ENCODE measurements at places on chromosomes 7 and 10.

DNA sequence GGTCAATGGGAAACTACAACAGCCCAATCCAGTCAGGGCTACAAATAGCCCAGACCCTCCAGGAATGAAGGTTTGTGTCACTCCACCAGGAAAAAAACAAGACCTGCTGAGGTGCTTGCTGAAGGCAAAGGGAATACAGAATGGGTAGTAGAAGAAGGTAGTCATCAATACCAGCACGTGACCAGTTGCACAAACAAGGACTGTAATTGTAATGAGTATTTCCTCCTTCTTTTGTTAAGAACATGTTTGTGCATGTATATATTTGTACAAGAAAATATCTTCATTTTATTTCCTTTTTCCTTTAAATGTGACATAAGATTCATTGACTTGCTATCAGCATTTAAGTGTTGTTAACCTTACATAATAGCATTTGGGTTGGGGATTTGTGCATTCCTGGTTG lies 229.3 kb downstream of the IMMP2L start:
- no peak for DNase-seq

DNA sequence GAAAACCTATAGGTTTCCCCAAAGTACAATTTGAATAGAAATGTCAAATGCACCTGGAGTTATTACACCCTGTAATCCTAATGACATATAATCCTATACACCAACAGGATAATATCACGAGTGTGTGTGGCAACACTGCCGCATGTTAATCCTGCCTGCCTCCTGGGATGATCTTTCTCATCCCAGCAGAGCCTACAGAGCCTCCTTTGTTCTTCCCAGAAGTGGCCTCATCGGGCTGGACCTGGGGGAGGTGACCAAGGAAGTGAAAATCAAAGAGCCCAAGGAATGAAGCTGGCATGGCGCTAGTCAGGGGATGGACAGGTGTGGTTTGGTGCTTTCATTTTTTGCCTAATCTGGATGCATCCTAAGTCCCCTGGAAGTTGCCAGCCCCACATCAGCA lies 29.5 kb upstream of the LEP start:
- no peak for DNase-seq

GRCh38 chr7:112192236-112193154 lies 13.7 kb downstream of the DOCK4 start:
- DNase-seq, result peak; percentile 86

GRCh38 chr10:34520084-34520483 lies 295.0 kb downstream of the PARD3 start:
- DNase-seq, result no peak

GRCh38 chr10:44696496-44696895 lies 214.6 kb upstream of the TMEM72 start:
- no peak for DNase-seq

GRCh38 chr7:44519546-44519945 lies 21.6 kb downstream of the NPC1L1 start:
- no peak for DNase-seq

GRCh38 chr7:20107582-20107981 lies 109.6 kb downstream of the MACC1 start:
- DNase-seq, result no peak

DNA sequence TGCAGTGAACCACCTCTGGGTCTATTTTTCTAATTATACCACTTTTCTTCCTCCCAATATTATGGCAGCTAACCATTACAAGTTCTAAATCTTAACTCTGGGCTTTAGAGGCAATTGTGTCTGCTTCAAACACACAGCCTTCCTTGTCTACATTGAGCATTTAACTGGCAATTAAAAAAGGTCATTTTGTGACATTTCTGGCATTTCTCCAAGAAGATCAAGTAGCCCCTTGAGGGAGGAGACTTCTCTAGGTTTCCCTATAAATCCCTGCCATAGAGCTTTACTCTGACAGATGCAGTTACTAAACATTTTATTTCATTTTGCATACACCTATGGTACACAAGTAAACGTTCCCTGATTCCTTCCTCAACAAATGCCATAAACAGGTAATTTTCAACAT lies 33.4 kb upstream of the FAM133B start:
- DNase-seq, result no peak

DNA sequence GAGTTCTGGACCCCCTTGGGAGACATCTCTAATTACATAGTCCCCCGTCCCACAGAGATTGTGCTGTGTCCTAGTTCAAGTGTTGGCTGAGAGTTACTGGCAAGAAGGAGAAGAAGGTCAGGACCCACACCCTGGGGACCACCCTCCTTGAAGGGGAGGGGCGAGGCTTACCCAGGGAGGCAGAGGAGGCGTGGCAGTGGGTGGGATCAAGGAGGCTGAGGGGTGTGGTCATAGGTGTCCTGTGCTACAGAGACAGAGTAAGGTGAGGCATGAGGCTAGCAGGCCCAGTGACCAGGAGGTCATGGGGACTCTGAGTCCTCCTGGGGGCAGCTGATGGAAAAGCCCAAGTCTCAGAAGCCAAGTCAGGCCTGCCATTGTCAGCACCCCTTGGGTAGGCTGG lies 29.4 kb upstream of the ADCYAP1R1 start:
- no peak for DNase-seq

DNA sequence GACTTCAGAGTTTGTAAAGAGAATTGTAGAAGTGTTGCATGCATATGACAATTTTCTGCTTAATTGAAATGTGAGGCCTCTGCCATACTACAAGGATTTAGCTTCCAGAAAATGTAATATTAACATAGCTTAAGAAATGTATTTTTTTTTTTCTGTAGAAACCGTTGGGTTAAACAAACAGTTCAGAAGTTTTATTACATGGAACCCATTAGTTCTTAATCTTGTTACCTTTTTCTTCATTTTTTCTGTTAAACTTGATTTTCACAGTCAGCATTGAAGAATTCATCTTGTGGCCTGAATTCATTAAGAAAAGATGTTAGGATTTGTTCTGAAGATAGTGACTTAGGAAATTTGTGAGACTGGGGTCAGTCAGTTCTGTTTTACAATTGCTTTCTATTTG lies 4.9 kb downstream of the PTEN start:
- DNase-seq, result no peak

DNA sequence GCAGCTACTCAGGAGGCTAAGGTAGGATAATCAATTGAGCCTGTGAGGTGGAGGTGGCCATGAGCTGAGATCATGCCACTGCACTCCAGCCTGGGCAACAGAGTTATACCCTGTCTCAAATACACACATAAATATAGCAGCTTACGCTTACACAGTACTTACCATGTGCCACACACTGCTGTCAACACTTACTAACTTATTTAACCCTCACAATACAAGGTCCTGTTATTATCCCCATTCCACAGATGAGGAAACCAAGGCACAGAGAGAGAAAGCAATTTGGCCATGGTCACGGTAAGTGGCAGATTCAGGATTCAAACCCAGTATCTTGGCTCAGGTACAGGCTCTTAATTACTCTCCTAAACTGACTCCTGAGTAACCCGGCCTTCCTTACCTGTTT lies 19.1 kb downstream of the DLG5 start:
- DNase-seq, result no peak

- no peak for DNase-seq
These were observed 5.2 kb upstream of the IGF2BP3 start for GRCh38 chr7:23475576-23475839.

DNA sequence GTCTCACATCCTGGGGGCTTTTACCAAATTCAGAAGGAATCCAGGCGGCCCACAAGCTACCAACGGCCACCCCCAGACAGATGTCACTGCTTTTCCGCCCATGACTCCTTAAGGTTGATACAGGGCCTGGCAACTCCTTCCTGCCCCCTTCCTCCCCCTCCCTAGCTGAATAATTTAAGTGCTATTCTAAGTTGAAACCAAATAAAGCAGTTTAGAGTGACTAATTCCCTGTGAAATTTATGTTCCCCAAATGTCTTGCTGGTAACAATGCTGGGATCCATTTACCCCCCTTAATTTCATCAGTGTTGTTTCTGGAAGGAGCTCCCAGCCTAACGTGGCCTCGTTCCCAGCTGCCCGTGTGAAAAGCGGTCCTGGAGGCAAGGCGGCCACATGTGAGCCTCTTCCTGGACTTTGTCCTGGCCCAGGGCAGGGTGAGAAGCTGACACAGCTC lies 109.6 kb downstream of the TMEM130 start:
- DNase-seq, result peak; percentile 37

DNA sequence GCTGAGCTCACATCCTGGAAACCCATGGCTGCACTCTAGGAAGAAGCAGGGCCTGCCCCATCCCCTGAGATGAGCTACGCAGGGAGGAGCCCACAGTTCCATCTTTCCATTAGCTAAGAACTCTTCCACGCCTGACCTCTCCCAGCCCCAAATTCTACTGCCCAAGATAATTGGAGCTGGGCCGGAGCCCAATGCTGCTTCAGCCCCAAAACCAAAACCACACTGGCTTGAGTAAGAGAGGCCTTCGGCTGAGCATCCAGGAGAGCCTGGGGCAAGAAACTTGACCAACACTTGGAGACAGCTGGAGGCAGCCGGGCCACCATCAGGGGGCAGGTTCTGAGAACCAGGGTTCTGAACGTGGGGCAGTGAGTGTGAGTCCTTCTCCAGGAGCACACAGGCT lies 116.1 kb upstream of the ZMIZ1 start:
- DNase-seq, result no peak

DNA sequence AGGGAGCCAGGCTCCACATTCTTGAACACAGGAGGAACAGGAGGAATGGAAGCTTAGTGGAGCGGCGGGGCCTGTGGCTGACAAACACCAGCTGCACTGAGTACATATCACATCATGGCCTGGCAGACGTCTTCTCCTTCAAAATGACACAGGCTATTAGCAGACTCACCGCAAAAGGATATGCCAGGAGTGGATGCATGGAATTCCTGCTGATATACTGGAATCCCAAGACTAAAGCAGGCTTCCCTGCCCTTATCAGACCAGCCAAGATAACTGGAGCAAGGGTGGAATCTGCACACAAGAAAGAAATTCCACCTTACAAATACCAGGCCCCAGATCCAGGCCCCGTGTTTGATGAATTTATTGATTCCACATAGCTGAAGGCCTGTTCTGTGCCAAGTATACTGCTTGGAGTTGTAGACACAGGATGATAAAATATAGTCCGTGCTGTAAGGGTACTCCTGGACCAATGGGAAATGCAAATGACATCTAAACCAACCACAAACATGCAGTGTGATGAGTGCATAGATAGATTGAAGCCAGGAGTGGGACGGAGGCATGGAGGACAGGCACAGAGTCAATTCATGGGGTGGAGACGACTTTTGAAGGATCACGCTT lies 480.5 kb upstream of the ZMIZ1 start:
- DNase-seq, result no peak

DNA sequence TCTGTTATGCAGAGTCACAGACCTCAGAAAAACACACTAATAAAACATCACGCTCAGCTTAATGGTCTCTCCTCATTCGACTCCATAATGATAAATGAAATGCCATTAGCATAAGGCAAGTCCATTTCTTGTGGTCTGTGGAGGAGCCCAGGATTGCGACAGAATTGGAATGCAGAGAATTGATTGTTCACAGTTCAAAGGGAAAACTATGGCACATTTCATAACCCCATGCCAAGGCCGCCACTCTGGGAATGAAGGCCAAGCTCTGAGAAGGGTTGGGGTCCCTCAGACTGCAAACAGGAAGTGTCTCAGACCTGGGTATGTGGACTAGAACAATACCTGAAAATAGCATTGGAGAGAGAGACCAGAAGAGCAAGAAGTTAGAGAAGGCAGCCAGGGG lies 398.9 kb downstream of the ADRA2A start:
- no peak for DNase-seq

DNA sequence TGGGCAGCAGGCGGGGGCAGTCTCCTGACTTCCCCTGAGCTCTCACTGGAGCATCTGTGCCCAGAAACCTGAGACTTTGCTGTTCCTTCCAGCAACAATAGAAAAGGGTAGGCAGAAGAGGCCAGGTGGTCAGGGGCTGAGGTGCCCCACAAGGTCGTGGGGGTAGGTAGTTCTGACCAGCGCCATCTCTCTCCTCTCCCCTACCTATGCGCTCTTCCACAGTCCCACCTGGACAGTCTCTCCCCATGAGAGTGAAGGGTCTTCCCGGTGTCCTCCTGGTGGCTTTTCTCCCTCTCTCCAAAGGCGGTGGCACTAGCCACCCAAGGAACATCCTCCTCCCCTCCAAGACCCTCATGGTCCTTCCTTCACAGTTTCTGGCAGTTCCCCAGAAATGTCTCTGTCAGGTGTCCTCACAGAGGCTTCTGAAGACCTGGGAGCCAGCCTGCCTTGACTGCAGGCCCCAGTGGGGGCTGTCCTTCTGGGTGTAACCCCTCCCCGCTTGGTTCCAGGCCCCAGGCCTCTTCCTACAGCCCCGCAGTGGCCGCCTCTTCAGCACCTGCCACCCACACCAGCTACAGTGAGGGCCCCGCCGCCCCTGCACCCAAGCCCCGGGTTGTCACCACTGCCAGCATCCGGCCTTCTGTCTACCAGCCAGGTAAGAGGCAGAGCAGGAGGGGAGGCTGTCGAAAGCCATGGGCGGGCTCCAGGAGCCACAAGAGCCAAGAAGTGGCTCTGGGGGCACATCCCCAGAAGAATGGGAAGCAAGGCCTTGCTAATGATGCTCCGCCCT lies 41.3 kb downstream of the LDB3 start:
- no peak for DNase-seq
